ENCODE measurements at places on chromosomes 2 and 18. TPM values are rescaled to one million over a fixed set of nuclear protein-coding genes. Genes with fewer than 3 reads are reported as not detected.

DNA sequence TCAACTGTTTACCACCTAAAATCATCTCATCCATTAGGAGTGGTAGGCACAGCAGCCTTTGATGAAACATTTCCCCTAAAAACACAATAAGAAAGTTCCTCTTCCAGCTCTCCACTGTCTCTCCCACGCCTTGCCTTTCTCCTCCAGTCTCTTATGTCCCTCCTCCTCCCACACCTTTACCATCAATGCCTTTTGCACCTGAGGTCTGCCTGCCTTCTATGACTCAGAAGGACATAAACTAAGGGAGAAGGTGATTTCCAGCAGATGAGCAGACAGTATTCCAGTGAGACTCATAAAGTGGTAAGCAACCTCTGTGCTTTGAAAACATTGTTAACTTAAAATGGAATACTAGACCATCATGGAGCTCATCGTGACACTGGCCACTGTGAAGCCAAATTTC lies 34.2 kb upstream of the NDUFV2 start:
- no peaks in the 10 kb centered on the region for H3K27me3 ChIP-seq
- H3K4me3 ChIP-seq = no peak overlapping the region
- no peaks in the 10 kb centered on the region for H3K36me3 ChIP-seq
- H3K27ac ChIP-seq = no peak overlapping the region
- DNase-seq = no peak

Gene RTP5
- total RNA-seq = not detected

DNA sequence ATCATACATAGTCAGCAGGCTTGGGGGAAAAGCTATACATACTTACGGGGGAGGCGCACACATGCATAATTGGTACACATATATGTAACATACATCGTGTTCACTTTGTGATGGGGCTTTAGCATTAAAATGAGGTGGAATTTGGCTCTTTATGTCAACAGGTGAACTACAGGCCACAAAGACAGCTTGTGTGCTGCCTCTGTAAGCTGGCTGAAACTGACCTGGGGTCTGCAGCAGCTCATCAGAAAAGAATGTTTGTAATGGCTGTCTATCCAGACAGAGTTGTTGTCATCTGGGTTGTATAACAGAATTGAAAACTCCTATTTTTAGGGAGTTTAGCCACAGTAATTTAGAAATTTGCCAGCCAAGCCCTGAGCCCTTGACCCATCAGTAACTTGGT lies 4.7 kb upstream of the KCNG3 start:
- H3K4me3 ChIP-seq = no peak overlapping the region
- no peak for DNase-seq
- H3K4me1 ChIP-seq = peaks cover 15% of the 10 kb centered on the region
- H3K27ac ChIP-seq = no peak overlapping the region
- H3K27me3 ChIP-seq = peaks cover 10% of the 10 kb centered on the region
- no peaks in the 10 kb centered on the region for H3K36me3 ChIP-seq

DNA sequence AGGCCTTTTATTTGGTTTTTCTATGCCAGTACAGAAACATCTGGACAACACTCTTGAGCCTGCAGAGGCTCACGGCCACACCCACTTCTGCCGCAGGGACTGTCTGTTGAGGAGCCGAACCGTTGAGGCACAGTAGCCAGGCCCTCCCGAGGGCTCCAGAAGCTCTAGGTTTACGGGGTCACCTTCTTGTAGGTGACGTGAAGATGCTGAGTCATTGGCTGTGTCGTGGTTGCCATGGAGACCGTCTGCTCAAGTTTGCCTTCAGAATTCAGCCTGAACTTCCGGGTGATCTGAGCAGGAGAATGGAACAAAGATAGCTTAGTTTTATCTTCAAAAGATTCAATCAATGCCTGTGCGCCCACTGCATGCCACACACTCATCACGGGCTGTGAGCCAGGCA lies 25.9 kb downstream of the BOK start:
- H3K36me3 ChIP-seq = peaks cover 72% of the 10 kb centered on the region
- H3K27ac ChIP-seq = no peak overlapping the region
- no peaks in the 10 kb centered on the region for H3K4me1 ChIP-seq
- no peak overlapping the region for H3K4me3 ChIP-seq
- no peak for DNase-seq
- no peaks in the 10 kb centered on the region for H3K27me3 ChIP-seq

Gene RALBP1
- total RNA-seq = 46.8 TPM

GRCh38 chr18:74337155-74337911 lies 21.7 kb downstream of the C18orf63 start:
- H3K27me3 ChIP-seq = no peaks in the 10 kb centered on the region
- no peak overlapping the region for H3K4me3 ChIP-seq
- DNase-seq = no peak
- H3K36me3 ChIP-seq = no peaks in the 10 kb centered on the region
- H3K4me1 ChIP-seq = no peaks in the 10 kb centered on the region

- peak overlapping the region; percentile 65 for H3K27ac ChIP-seq
- peaks cover 28% of the 10 kb centered on the region for H3K4me1 ChIP-seq
- DNase-seq = no peak
- no peak overlapping the region for H3K4me3 ChIP-seq
- no peaks in the 10 kb centered on the region for H3K27me3 ChIP-seq
These were observed 87.3 kb upstream of the PPP1CB start for GRCh38 chr2:28664120-28664842.

GRCh38 chr18:48783616-48784520 lies 166.9 kb downstream of the SMAD7 start:
- no peaks in the 10 kb centered on the region for H3K27me3 ChIP-seq
- H3K27ac ChIP-seq = no peak overlapping the region
- no peaks in the 10 kb centered on the region for H3K36me3 ChIP-seq
- DNase-seq = no peak

DNA sequence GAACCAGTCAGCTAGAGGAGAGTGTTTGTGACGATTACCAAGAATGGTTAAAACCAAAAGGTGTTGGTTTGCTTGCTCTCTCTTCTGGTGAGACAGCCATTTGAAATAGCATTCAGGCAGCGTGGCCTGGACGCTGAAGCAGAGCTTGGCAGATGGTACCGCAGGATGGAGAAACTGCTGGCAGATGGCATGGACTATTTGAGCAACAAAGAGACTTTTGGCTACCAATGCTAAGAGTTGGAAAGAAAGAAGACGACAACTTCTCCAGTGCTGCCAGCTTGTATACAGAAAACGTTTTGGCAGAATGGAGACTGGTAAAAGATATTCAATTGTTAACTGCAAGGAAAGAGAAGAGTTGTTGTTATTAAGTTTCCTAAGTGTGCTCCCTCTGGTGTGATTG lies 315.0 kb downstream of the PARD3B start:
- H3K4me1 ChIP-seq = no peaks in the 10 kb centered on the region
- DNase-seq = no peak
- no peaks in the 10 kb centered on the region for H3K36me3 ChIP-seq
- no peak overlapping the region for H3K27ac ChIP-seq

GRCh38 chr2:20852139-20852538 lies 29.2 kb upstream of the LDAH start:
- H3K36me3 ChIP-seq = no peaks in the 10 kb centered on the region
- no peaks in the 10 kb centered on the region for H3K4me1 ChIP-seq
- no peak overlapping the region for H3K4me3 ChIP-seq
- no peaks in the 10 kb centered on the region for H3K27me3 ChIP-seq

DNA sequence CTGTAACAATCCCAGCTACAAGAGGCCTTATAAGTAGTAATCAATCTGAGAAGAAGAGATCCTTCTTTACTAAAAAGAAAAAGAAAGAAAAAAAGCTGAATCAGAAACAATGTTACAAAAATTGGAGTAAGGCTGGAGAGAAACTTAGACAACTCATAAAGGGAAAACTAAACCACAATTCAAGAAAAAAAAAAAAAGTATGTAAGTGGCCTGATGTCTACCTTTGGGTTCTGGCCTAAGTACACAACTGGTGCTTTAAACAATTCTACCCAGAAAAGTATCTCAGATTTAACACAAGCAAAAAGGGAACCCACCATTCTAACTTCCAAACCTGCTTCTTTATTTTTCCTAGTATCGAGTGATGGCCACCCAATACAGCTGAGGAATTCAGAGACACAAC lies 45.3 kb downstream of the ZNF521 start:
- H3K27me3 ChIP-seq = no peaks in the 10 kb centered on the region
- no peak overlapping the region for H3K4me3 ChIP-seq
- no peaks in the 10 kb centered on the region for H3K4me1 ChIP-seq
- DNase-seq = no peak
- H3K36me3 ChIP-seq = no peaks in the 10 kb centered on the region

- DNase-seq = no peak
- no peak overlapping the region for H3K27ac ChIP-seq
- no peaks in the 10 kb centered on the region for H3K36me3 ChIP-seq
- H3K27me3 ChIP-seq = no peaks in the 10 kb centered on the region
These were observed 15.1 kb downstream of the ITM2C start for GRCh38 chr2:230879891-230880290.

Gene CXCR1
- 21.0 TPM for total RNA-seq

Gene PARD3B
- total RNA-seq = 24.6 TPM

Gene ASXL3
- total RNA-seq = 3.1 TPM

GRCh38 chr2:47357483-47357882 lies 45.5 kb upstream of the MSH2 start:
- DNase-seq = no peak
- no peak overlapping the region for H3K4me3 ChIP-seq
- H3K4me1 ChIP-seq = no peaks in the 10 kb centered on the region
- no peaks in the 10 kb centered on the region for H3K27me3 ChIP-seq
- no peak overlapping the region for H3K27ac ChIP-seq

Gene ST8SIA5
- total RNA-seq = 0.31 TPM

Gene PLEK
- 20.2 TPM for total RNA-seq

DNA sequence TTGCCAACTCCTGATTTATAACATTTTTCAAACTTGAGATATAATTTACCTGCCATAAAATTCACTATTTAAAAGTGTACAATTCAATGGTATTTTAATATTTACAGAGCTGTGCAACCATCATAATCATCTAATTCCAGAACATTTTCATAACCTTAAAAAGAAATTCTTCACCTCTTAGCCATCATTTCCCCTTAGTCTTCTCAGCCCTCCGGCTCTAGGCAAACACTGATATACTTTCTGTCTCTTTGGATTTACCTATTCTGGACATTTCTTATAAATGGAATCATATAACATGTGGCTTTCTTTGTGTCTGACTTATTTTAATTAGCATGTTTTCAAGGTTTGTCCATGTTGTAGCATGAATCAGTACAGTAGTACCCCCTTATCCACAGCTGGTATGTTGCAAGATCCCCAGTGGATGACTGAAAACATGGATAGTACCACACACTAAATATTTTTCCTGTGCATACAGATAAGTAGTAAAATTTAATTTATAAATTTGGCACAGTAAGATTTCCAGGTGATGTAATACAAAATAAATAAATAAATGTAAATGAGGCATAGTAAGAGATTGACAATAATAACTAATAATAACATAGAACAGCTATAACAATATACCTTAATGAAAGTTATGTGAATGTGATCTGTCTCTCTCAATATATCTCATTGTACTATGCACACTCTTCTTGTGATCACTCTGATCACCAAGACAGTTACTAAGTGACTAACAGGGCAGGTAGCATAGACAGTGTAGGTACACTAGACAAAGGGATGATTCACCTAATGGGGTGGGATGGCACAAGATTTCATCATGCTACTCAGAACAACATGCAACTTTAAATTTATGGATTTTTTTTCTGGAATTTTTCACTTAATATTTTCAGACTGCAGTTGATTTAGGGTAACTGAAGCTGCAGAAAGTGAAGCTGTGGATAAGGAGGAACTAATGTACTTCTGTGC lies 73.1 kb downstream of the RAB3GAP1 start:
- no peak overlapping the region for H3K4me3 ChIP-seq
- no peaks in the 10 kb centered on the region for H3K4me1 ChIP-seq
- no peak overlapping the region for H3K27ac ChIP-seq
- H3K27me3 ChIP-seq = no peaks in the 10 kb centered on the region
- H3K36me3 ChIP-seq = peaks cover 75% of the 10 kb centered on the region
- no peak for DNase-seq

GRCh38 chr2:128026448-128027277 lies 1.2 kb downstream of the SAP130 start:
- H3K36me3 ChIP-seq = peaks cover 11% of the 10 kb centered on the region
- H3K4me3 ChIP-seq = peak overlapping the region; percentile 74
- H3K27me3 ChIP-seq = no peaks in the 10 kb centered on the region
- peak overlapping the region; percentile 95 for H3K27ac ChIP-seq

DNA sequence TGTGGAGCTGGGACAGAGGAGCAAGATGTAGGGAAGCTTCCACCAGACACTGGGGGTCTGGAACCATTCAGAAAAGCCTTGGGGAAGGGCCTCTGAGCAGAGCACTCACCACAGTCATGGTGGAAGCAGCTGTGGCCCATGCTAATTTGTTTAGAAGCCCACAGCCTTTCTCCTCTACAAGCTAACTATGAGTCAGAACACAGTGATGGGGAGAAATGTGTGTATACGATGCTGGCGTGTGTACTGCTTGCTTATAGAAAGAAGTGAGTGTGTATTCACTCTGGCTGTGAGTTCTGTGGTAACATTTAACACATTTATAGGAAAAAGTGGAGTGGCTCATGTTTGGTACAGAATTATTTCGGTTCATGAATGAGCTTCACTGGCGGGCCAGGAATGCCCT lies 157.0 kb upstream of the ACAA2 start:
- DNase-seq = no peak
- no peak overlapping the region for H3K27ac ChIP-seq
- H3K4me1 ChIP-seq = no peaks in the 10 kb centered on the region
- no peak overlapping the region for H3K4me3 ChIP-seq
- no peaks in the 10 kb centered on the region for H3K27me3 ChIP-seq
- H3K36me3 ChIP-seq = no peaks in the 10 kb centered on the region

Gene NPHP1
- 5.6 TPM for total RNA-seq

DNA sequence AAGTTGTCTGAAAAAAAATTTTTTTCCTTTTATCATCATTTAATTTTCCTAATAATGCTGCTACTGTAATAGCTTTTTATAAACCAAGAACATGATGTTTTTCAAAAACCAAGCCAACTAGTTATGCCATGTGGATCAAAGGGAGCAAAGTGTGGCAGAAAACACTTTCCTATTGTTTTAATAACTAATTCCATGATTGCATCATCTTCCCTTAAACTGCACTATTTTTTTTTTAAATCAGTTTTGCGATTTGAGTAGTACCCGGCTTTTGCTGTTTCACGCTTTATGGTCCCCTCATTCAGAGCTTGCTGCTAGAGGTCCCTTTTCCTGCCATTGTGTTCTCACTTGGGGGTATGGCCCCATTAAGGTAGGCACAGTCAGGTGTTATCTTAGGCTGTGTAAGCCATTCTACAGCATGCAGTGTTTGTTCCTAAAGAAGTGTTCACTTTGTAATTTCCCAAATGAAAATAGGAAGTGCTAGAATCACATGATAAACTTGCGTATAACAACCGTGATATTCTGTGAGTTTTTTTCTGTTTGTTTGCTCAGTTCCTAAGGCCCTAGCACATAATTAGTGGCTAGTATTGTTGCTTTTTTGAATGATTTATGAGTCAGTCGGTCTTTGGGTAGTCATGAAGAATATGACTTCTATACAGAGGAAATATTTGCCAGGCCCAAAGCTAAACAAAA lies 225.8 kb downstream of the PTGR3 start:
- H3K27me3 ChIP-seq = no peaks in the 10 kb centered on the region
- H3K4me1 ChIP-seq = peaks cover 18% of the 10 kb centered on the region
- no peak overlapping the region for H3K4me3 ChIP-seq
- peak overlapping the region; percentile 64 for H3K27ac ChIP-seq
- DNase-seq = no peak

Gene CYP27C1
- 0.10 TPM for total RNA-seq

Gene MCM6
- 32.9 TPM for total RNA-seq

All from left lung (tissue), 14 donors.